ENCODE measurements at places on chromosomes 13 and 19.

DNA sequence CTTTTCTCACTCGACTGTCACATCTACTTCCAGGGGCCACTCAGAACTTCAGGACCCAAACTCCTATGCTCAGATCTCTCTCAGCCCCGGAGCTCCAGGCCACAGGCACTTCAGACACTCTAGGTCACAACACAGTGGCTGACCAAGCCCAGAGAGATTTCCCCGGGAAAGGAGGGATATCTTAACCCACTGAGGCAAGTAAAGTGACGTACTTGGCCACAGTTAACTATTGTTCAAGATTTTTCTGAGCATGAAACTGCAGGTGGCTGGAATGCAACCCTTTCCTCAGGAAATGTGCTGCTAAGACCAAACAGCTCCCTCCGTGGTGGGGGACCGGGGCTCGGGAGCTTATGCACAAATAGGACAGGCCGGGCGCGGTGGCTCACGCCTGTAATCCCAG lies 23.9 kb downstream of the OPA3 start:
- DNase-seq = no peak

DNA sequence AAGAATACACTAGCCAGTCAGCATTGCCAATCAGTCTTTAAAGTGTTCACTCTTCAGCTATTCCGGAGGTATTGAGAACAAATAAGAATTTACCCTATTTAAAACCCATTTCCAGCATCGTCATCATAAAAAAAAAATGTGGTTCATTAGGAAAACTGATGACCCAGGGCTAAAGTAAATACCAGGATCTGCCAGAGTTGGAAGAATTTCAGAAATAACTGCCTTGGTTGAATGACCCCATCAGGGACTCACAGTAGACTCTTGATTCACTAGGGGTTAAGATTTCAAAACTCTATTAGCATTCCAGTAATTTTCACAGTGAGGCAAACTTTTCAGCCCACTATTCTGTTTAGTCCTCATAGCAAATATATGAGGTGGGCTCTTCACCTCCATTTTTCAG lies 377.0 kb downstream of the ITGBL1 start:
- DNase-seq = no peak

GRCh38 chr13:87821512-87821911 lies 150.3 kb downstream of the SLITRK5 start:
- no peak for DNase-seq

DNA sequence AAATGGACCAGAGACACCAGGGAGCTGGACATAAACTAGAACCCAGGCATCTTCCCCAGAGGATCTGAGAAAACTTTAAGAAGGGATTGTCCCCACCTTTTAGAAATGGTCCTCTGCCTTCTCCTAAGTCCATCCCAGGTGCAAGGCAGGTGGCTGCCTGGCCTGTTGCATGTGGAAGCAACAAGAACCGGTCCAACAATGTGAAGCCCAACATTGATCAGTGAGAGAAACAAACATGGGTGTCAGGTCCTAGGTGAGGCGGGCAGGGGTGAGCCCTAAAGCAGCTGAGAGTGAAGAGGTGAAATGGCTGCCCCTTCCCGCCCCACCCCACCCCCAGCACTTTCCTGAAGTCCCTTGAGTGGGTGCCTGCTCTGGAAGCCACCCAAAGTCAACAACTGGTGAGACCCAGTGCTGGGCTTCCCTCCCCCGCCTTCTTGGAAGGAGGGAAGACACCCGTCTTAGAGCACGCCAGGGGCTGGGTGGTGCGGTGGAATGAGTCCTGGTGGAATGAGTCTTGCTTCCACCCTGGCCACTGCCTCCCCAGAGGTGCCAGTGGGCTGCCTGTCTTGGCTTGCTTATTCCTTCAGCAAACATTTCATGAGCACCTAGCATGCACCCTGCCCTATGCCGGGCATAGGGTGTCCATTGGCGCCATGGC lies 1.7 kb downstream of the AP1M1 start:
- no peak for DNase-seq
